ENCODE measurements at places on chromosomes 16 and 17.
A peak's percentile ranks its signal among the peaks of the same experiment; 100 is the strongest.

GRCh38 chr17:48514477-48514876, 16.3 kb downstream of the HOXB1 start:
- DNase-seq = no peak

GRCh38 chr17:17347234-17347955, 44.2 kb downstream of the NT5M start:
- DNase-seq = no peak

DNA sequence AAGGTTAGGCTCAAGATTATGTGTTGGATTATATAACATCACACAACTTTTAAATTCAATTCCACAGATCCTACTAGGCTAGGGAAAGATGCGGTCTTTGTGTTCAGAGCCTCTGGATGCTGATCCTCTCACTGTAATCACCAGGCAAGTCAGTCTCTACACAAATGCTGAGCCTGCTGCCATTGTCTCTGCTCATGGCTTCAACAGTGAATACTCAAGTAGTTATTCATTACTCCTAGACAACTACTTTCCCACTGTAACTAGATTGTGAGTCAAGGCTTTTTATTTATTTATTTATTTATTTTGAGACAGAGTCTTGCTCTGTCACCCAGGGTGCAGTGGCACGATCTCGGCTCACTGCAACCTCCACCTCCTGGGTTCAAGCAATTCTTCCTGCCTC, 15.8 kb upstream of the NDUFAB1 start:
- DNase-seq = no peak

DNA sequence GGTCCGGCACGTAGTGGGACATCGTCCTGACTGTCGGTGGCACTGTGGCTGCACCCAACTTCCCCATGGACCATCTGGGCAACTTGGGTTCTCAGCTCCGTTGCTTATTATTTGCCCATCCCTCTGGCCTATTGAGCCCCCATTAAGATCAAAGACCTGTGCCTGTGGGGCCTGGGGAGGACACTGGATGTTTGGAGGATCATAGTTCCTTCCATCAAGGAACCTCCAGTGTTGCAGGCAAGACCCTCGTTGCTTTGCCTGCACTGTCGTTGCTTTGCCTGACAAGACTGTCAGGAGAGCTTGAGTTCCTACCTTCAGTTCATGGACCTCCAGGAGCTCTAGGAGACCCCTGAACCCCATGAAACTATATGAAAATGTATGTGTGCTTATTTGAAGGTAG, 127.2 kb downstream of the CCDC144A start:
- DNase-seq = no peak

- no peak for DNase-seq
Observed at GRCh38 chr16:21117567-21117966, 33.1 kb downstream of the DNAH3 start.

DNA sequence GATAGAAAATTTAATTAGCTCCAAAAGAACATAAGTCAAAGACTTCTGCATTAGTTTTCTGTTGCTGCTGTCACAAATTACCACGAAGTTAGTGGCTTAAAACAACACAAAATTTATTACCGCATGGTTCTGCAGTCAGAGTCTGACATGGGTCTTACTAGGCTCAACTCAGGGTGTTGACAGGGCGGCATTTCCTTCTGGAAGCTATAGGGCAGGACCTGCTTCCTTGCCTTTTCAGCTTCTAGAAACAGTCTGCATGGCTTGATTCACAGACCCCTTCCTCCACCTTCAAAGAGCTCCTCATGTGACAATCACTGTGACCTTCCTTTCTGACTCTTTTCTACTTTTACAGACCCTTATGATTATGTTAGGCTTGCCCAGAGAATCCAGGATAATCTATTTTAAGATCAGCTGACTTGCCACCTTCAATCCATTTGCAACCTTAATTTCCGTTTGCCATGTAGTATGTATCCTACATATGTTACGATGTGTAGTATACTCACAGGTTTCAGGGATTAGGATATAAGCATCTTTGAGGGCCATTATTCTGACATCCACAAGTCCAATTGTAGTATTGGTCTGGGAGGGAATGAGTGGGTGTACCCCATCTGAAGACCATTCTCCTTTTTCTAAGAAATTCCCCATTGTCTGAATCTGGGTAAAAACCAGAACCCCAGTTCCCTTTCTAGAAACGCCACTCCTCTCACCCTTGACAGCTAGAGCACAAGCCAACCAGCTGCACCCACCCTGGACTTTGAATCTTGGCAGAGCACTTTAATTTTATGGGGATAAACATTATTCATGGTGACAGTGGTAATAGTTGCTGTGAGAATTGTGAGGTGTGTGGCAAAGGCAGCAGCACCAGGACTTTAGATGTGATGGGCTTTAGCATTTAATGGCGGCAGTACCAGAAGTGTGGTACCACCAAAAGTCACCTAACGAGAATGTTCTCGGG, 265.5 kb downstream of the KCNJ2 start:
- no peak for DNase-seq

- no peak for DNase-seq
Observed at GRCh38 chr16:64202571-64202970, 919.3 kb downstream of the CDH11 start.

- DNase-seq = peak; percentile 72
Observed at GRCh38 chr16:68704232-68704867, 32.7 kb upstream of the CDH1 start.

DNA sequence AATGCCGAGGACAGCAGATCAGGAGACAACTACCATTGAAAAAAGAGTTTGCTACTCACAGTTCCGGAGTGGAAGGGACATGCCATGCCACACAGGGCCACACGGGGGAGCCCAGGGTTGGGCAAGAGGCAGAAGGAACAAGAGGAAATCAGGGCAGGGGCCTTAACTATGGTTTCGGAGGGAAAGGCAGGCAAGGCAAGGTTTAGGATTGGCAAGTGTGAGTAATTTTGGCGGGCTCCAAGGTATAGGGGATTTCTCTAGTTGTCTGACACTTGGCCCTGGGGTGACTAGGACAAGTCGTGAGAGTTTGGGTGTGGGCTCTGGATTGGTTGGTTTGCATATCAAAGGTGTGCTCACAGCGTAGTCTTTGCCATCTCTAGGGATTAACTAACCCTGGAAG, 27.0 kb upstream of the NTN1 start:
- no peak for DNase-seq

DNA sequence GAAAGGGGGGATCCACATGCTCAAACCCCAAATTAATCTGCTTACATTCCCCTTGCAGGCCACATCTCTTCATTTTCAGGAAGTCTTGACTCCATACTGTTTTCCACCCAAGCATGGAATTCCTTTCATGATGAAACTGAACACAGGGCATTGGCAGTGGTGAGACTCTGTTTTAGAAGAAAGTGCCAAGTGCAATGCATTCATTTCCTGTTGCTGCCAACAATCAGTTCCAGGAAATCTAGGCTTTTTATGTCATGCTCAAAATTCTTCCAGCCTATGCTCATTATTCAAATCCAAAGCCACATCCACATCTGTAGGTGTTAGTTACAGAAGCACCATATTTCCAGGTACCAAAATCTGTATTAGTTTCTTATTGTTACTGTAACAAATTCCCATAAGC, 4.1 kb downstream of the CCL2 start:
- DNase-seq = no peak

- no peak for DNase-seq
Observed at GRCh38 chr16:56860226-56861020, 4.6 kb upstream of the SLC12A3 start.

- DNase-seq = no peak
Observed at GRCh38 chr17:29138184-29138955, 41.8 kb downstream of the MYO18A start.

GRCh38 chr16:1723450-1724147, 17.6 kb downstream of the MAPK8IP3 start:
- DNase-seq = peak; percentile 59

Data from posterior cingulate gyrus (tissue), 11 donors.